ENCODE measurements at places on chromosomes 13 and 19.

GRCh38 chr13:112991609-112992008, 22.6 kb downstream of the MCF2L start:
- no peak for DNase-seq

- DNase-seq, result no peak
These were observed 819.2 kb downstream of the UQCRFS1 start for GRCh38 chr19:28393574-28394336.

DNA sequence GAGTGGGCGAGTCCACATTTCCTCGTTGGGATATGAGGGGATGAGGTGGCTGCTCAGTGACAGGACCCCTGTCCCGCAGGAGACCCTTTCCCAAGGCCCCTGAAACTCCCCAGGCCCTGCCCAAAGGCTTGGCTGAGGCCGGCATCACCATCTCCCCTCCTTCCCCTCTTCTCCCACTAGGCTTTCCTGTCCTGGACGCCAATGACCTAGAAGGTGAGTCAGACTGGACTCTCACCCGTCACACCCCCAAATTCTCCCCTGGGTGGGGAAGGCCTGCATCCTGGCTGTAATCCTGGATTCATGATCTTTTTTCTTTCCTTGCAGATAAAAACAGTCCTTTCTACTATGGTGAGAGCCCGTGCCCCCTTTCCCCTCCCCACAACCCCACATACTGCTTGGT, 5.3 kb downstream of the FXYD3 start:
- no peak for DNase-seq

DNA sequence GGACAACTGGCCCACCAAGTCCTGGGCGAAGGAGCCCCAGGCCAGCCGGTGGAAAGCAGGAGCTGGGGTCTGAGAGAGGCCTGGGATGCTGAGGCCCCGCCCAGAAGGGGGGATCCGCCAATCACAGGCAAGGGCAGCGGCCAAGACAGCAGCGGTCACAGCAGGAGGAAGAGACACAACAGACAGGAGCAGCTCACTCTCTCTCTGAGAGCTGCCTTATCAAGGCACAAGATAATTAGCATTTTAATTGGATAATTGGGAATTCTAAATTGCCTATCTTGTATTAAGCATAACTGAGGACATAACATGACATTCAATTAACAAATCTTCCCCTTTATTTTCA, 46.2 kb downstream of the CEBPG start:
- DNase-seq, result no peak

DNA sequence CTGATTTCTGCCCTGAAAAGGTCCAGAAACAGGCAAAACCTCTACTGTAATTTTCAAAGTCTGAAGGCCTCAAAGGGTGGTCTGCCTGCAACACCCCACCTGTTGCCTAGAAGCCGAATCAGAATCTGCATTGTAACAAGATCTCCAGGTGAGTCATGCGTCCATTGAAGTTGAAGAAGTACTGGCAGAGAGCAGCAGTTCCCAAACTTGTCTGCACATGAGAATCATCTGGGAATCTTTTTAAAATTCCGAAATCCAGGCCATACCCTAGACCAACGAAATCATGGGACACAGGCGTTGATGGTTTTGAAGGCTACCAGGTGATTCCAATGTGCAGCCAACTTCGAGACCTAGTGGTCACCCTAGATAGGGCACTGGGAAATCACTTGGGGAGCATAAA, 16.0 kb upstream of the CLN5 start:
- DNase-seq, result no peak

GRCh38 chr13:27245610-27246009, 5.7 kb upstream of the RPL21 start:
- DNase-seq, result no peak

DNA sequence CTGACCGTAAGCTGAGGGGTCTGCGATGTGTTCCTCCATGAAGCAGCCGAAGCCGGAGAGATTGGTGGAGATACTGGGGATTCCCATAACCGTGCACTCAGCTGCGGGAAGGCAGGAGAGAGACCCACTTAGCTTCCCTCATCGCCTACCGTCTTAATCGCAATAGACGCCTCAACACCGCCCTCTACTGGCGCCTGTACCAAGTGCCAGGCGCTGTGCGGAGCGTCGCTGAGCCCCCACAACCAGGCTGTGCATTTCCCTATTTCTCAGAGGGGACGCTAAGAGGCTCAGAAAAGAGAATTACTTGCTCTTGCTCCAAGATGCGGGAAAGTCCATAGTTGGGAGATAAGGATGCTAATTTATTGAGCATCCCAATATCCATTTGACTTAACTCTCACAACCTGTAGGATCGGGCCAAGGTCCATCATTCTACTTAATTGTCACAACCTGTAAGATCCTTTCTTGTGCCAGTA, 5.8 kb downstream of the FTL start:
- peak; percentile 67 for DNase-seq

DNA sequence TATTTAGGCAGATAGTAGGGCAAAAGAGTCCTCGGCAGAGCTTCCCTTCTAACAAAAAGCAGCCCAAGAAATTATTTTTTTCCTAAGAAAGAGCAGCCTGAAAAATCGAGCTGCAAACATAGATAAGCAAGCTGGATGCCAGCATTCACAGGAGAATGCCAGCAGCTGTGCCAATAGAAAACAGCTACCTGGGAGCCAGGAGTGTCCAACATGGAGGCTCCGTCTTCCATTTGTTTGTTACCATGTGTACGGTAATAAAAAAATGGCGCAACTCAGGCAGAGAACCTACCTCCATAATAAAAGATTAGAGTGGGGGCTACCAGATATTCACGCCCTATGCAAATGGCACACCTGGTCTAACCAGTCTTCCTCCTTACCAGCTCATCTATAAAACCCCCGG, 77.6 kb upstream of the IPO5 start:
- no peak for DNase-seq

DNA sequence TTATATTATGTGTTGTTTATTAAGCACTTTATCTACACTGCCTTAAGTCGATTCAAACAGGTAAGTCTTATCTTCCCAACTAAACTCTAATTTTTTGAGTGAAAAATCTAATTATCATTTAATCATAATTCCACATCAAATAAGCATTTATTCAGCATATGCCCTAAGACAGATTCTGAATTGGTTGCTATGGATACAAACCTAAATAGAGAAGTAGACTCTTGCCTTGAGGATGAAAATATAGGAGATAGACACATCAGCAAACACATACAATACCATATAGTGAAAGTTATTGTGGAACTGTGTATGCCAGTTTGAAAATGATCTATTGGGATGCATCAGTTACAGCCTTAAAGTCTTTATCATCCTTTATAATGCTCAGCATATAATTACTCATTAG, 1679.9 kb downstream of the SLITRK1 start:
- DNase-seq, result no peak

DNA sequence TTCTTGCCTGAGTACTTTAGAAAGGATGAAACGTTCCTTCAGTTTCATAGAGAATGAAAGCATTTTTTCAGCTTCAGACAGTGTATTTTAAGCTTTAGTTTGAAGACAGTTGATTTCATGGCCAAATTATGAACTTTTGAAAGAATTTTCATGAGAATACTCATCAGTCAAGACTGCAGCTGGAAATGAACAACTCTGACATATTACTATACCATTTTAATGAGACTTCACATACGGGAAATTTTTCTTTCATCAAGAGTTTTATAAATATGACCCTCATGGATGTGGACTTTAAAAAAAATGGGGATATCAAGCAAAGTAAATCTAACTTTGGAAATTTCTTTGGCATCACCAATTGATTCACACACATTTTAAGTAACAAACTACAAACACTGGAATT, 6.4 kb downstream of the LATS2 start:
- no peak for DNase-seq

Data from CD4-positive, alpha-beta memory T cell (primary cell).